Sigmoid colon (tissue), 7 donors: ENCODE measurements at places on chromosomes 5 and 9. TPM values are rescaled to one million over a fixed set of nuclear protein-coding genes. Genes with fewer than 3 reads are reported as not detected.

PTGES2 gene
- 56.5 TPM for polyA plus RNA-seq

OTP gene
- not detected for polyA plus RNA-seq

IFNA2 gene
- not detected for polyA plus RNA-seq

SHC3 gene
- 0.32 TPM for polyA plus RNA-seq

STPG3 gene
- polyA plus RNA-seq, result not detected

SV2C gene
- not detected for polyA plus RNA-seq

SLC6A7 gene
- polyA plus RNA-seq, result 0.46 TPM

UNC13B gene
- polyA plus RNA-seq, result 19.2 TPM

FOXD4L6 gene
- polyA plus RNA-seq, result not detected

PCDHAC1 gene
- not detected for polyA plus RNA-seq

PCA3 gene
- 0.60 TPM for polyA plus RNA-seq

SLCO4C1 gene
- polyA plus RNA-seq, result not detected

BRD9 gene
- polyA plus RNA-seq, result 28.3 TPM

PRRX2 gene
- 1.1 TPM for polyA plus RNA-seq

FBXL7 gene
- 2.7 TPM for polyA plus RNA-seq

AFAP1L1 gene
- polyA plus RNA-seq, result 4.2 TPM

ELAVL2 gene
- polyA plus RNA-seq, result 0.22 TPM

ENTPD2 gene
- polyA plus RNA-seq, result 3.0 TPM

EQTN gene
- polyA plus RNA-seq, result not detected

ORM1 gene
- 1.1 TPM for polyA plus RNA-seq

KIF12 gene
- polyA plus RNA-seq, result 4.8 TPM

ANXA2R gene
- polyA plus RNA-seq, result 12.4 TPM

AIF1L gene
- 3.2 TPM for polyA plus RNA-seq

RFESD gene
- 2.0 TPM for polyA plus RNA-seq

SPOCK1 gene
- polyA plus RNA-seq, result 3.8 TPM

TRPM3 gene
- polyA plus RNA-seq, result not detected

SPTLC1 gene
- 10.2 TPM for polyA plus RNA-seq

SPATA6L gene
- polyA plus RNA-seq, result 2.4 TPM

NTRK2 gene
- polyA plus RNA-seq, result 2.6 TPM

PFN3 gene
- not detected for polyA plus RNA-seq

GADD45G gene
- 8.6 TPM for polyA plus RNA-seq

CARTPT gene
- polyA plus RNA-seq, result not detected

CHSY3 gene
- polyA plus RNA-seq, result 0.50 TPM

PKN3 gene
- 1.8 TPM for polyA plus RNA-seq

ANKRD18A gene
- 0.23 TPM for polyA plus RNA-seq

IFNE gene
- not detected for polyA plus RNA-seq

PITX1 gene
- 6.3 TPM for polyA plus RNA-seq

HAVCR1 gene
- not detected for polyA plus RNA-seq

GRXCR2 gene
- polyA plus RNA-seq, result not detected

CDKN2B-AS1 gene
- polyA plus RNA-seq, result 31.1 TPM

BSPRY gene
- 14.4 TPM for polyA plus RNA-seq

CCL27 gene
- not detected for polyA plus RNA-seq

CDHR2 gene
- 57.9 TPM for polyA plus RNA-seq

MARCHF3 gene
- 31.8 TPM for polyA plus RNA-seq

MED10 gene
- 38.4 TPM for polyA plus RNA-seq

PCDHB14 gene
- polyA plus RNA-seq, result not detected

RNF183 gene
- not detected for polyA plus RNA-seq

SLC34A1 gene
- not detected for polyA plus RNA-seq

TMEM250 gene
- polyA plus RNA-seq, result 48.4 TPM
